ENCODE measurements at places on chromosomes 7 and 10.

DNA sequence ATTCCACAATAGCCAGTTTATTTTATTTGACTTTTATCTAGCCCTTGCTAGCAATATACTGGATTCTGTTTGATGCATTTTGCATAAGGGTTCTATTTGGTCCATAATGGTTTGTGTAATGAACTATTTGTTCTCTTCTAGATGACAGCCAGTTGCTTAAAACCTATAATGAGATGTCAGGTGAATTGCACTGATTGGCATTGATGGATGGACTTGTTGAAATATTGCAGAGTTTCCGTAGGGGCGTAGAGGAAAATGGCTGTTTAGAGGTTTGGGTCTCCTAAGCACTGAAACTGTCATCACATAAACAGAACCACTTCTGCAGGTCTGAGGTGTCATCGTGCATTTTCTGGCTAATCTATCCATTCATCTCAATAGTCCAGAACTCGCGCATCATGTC, 124.9 kb upstream of the HDAC9 start:
- DNase-seq, result no peak

- DNase-seq, result no peak
These were observed 42.2 kb downstream of the AHR start for GRCh38 chr7:17340655-17341054.

DNA sequence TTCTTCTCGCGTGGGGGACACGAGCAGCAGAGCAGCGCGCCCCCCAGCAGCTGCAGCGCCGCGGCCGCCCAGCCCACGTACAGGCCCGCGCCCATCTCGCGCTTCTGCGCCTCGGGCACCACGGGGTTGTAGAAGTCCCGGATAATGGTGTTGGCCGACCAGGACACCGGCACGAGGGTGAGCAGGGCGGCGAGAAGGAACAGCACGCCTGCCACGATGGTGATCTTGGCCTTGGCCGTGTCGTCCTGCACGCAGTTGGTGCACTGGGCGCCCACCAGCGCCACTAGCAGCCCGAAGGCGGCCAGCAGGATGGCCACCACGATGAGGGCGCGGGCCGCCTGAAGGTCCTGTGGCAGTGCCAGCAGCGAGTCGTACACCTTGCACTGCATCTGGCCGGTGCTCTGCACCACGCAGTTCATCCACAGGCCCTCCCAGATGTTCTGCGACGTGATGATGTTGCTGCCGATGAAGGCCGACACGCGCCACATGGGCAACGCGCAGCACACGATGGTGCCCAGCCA, 529 bp downstream of the CLDN3 start:
- no peak for DNase-seq

- DNase-seq, result no peak
These were observed 899 bp downstream of the PUS7 start for GRCh38 chr7:105521027-105521716.

DNA sequence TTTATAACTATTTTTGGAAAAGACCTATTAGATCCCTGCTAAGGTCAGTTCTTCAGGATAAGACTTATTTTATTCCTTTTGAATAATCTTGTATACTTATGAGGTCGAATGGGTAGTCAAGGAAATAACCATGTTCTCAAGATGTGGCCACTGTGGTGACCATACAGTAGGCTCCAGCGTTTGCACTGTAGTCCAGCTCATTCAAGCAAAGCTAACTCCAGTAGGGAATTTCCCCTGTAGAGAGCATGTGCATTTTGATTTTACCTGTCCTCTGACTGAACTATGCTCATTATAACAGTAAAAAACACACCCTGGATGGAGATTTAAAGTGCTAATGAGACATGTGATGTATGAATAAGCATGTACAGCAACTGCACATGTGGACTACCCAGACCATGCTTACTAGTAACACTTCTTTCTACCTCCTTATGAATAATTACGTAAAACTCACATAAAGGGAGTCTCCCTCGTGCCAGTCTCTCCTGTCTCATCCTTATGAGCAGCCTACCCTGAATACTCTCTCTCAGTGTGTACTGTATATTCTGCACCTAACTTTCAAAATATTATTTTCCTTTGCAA, 32.4 kb upstream of the SEMA3E start:
- DNase-seq, result no peak

GRCh38 chr7:108282427-108282996, 152.4 kb upstream of the LAMB4 start:
- no peak for DNase-seq

DNA sequence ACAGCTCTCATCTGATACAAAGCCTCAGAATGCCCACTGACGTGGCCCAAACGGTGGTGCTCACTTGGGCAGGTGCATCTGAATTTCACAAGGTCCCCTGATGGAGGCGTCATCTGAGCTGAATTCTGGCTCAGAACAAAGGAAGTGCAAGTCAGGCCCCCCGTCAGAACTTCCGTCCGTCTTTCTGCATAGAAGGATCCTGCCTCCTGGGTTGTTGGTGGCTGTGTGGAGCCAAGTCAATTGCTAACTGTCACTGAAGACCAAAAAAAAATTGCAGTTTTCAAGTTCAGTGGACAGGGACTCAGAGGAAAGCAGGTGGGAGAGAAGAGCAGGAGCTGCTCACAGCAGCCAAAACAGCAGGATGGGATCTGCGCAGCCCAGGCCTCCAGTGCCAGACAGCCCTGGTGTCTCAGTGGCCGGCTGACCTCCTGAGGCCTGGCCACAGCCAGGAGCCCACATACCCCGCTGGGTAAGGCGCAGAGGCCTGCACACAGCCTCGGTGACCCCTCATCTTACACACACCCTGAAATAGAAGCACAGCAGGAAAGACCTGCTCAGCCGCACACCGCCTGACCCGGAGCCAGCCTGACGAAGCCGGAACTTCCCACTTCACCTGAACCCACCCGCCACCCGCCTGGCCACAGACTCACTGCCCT, 49.4 kb downstream of the PYROXD2 start:
- DNase-seq, result no peak

GRCh38 chr10:110003524-110003885, 4.3 kb upstream of the ADD3 start:
- no peak for DNase-seq

All from stimulated activated CD8-positive, alpha-beta memory T cell treated with anti-CD3 and anti-CD28 coated beads, Interleukin-4, amount 100 ng/mL, for 1 hour (primary cell).